ENCODE measurements at places on chromosomes 12 and 14. TPM values are rescaled to one million over a fixed set of nuclear protein-coding genes. Genes with fewer than 3 reads are reported as not detected.

Gene CEBPE
- not detected for total RNA-seq

Gene KIF26A
- total RNA-seq = under 0.01 TPM

Gene CLEC2A
- total RNA-seq = not detected

Gene SPX
- 0.18 TPM for total RNA-seq

Gene GRIP1
- total RNA-seq = 0.65 TPM

Gene KRT82
- not detected for total RNA-seq

Gene GALNT6
- total RNA-seq = 1.4 TPM

Gene LRRC10
- not detected for total RNA-seq

Gene GLT8D2
- total RNA-seq = 75.8 TPM

Gene ZNF740
- total RNA-seq = 16.2 TPM

Gene GZMH
- total RNA-seq = not detected

Gene SYT10
- not detected for total RNA-seq
